Natural killer cell treated with Interleukin-12 subunit alpha and Interleukin-12 subunit beta and Interleukin-15 and Interleukin-18, amount 100 ng/mL, for 72 hours (primary cell): ENCODE measurements at places on chromosomes 4 and X.
A peak's percentile ranks its signal among the peaks of the same experiment; 100 is the strongest.

DNA sequence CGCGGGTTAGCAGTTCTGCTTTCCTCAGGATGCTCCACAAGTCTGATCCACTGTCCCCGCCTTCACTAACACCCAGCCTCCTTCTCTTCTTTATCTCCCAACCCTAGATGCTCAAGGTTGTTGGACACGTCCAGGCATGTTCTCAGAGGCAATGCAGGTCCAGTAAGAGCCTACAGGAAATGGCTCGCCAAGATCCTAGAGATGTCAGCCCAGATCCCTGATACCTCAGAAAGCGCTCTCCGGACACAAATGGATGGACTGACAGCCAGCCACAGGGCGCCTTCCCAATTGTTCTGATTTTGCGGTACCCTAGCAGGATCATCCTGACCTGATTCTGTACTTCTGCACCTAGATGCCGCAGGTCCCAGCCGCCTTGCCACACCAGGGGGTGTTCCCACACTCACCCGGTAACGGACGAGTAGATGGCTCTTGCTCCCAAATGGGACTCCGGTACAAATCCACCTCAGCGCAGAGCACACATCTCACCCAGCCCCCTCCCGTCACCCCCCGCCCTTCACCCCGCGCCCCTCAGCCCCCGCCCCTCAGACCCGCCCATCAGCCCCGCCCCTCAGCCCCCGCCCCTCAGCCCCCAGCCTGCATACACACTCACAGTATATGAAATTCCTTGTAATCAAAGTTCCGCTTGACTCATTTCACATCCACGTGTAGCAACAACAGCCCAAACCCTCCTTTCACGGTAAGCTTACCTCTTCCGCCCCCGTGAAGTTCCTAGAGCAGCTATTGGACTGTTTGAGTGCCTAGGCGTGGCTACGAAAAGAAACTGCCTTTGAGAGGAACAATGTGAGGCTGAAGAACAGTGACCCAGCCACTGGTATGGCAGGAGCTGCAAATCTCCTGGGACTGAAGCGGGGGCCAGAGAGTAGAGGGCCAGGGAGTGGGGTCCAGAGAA, at the start of gene EDA2R:
Gene EDA2R, minus strand, starts transcription at position 488 of the 910 bp plus-strand sequence. CDS start 23,058 bp downstream, outside the sequence.
- no peak for DNase-seq
- H3K36me3 ChIP-seq = no peaks in the 10 kb centered on the region
- peaks cover 21% of the 10 kb centered on the region for H3K27me3 ChIP-seq
- peaks cover 7% of the 10 kb centered on the region for H3K4me1 ChIP-seq
- H3K27ac ChIP-seq = no peak within 1 kb of the TSS

DNA sequence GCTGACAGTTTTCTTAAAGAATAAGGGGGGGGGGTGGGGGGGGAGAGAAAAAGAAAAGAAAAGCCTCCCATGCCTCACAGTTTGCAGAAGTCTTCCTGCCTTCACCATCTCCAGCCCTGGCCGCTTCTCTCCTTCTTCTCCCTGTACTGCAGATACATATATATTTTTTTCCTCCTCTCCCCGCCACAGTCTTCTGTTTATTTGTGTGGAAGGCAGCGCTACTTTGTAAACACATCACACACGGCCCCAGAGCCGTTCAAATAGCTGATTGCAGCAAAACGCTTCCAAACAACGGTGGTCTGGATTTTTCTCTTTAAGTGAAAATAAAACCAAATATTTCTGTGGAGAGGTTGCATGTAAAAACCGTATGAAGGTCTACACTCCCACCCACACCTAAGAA, 732 bp downstream of the NLGN4X start:
- H3K4me1 ChIP-seq = no peaks in the 10 kb centered on the region
- H3K36me3 ChIP-seq = no peaks in the 10 kb centered on the region
- H3K4me3 ChIP-seq = no peak overlapping the region
- peaks cover 30% of the 10 kb centered on the region for H3K27me3 ChIP-seq
- DNase-seq = no peak

GRCh38 chrX:83771664-83772063, 89.3 kb upstream of the CYLC1 start:
- no peaks in the 10 kb centered on the region for H3K36me3 ChIP-seq
- H3K27ac ChIP-seq = no peak overlapping the region
- H3K4me1 ChIP-seq = no peaks in the 10 kb centered on the region
- no peak for DNase-seq

- H3K27ac ChIP-seq = no peak overlapping the region
- H3K36me3 ChIP-seq = peaks cover 4% of the 10 kb centered on the region
- H3K4me3 ChIP-seq = no peak overlapping the region
- no peaks in the 10 kb centered on the region for H3K27me3 ChIP-seq
These were observed 59.3 kb upstream of the HS3ST1 start for GRCh38 chr4:11487868-11488544.

GRCh38 chr4:3044870-3045819, 29.2 kb downstream of the HTT-AS start:
- H3K4me1 ChIP-seq = peaks cover 47% of the 10 kb centered on the region
- H3K27ac ChIP-seq = peak overlapping the region; percentile 92
- DNase-seq = peak; percentile 86
- no peaks in the 10 kb centered on the region for H3K27me3 ChIP-seq
- H3K36me3 ChIP-seq = no peaks in the 10 kb centered on the region
- peak overlapping the region; percentile 42 for H3K4me3 ChIP-seq

GRCh38 chr4:140151699-140152012, 2.3 kb downstream of the MAML3 start:
- peaks cover 11% of the 10 kb centered on the region for H3K27me3 ChIP-seq
- H3K27ac ChIP-seq = no peak overlapping the region
- DNase-seq = no peak
- peaks cover 24% of the 10 kb centered on the region for H3K4me1 ChIP-seq

DNA sequence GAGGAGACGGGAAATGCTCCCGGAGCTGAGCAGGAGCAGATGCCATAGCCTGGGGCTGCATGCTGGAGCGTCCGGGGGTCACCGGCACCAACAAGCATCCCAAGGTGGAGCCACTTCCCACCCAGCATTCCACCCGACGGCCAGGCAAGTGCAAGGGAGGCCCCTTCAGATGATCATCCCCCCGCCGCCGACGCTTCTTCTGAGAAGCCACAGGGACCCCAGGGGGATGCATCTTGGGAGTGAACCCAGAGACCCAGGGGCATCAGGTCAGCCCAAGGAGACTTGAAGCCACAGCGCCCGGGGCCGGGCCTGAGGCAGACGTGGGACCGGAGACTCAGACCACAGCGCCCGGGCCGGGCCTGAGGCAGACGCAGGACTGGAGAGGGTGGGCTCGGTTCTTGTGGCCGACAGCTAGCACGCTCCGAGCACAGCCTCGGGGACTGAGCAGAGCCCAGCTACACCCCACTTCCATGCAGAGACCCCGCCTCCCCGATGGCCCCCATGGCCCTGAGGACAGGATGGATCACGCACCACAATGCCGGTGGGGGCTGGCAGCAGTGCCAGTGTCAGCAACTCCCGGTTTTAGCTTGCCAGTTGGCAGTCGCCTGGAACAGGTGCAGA, 33.0 kb upstream of the CPLX1 start:
- H3K36me3 ChIP-seq = peaks cover 52% of the 10 kb centered on the region
- no peak for DNase-seq
- no peak overlapping the region for H3K27ac ChIP-seq
- H3K27me3 ChIP-seq = no peaks in the 10 kb centered on the region
- H3K4me1 ChIP-seq = peaks cover 23% of the 10 kb centered on the region

DNA sequence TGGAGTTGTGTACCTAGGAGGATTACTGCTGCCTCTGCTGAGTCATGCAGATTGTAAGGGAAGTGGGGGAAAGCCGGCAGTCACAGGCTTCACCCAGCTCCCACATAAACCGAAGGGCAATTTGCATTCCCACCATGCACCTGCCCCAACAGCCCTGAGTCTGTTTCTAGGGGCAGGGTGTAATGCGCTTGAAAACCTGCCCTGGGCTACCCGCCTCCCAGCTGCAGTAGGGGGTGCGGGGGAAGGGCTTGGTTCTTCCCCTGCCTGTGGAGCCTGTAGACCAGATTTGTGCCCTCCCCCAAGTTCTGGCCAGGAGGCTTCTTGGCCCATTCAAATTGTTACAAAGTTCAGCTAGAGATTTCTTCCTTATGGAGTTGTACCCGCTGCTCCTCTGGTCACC, 269.2 kb upstream of the DDX53 start:
- H3K27me3 ChIP-seq = no peaks in the 10 kb centered on the region
- peaks cover 4% of the 10 kb centered on the region for H3K36me3 ChIP-seq
- no peaks in the 10 kb centered on the region for H3K4me1 ChIP-seq
- H3K4me3 ChIP-seq = no peak overlapping the region
- no peak for DNase-seq

GRCh38 chr4:39326468-39326977, 39.6 kb downstream of the RFC1 start:
- H3K36me3 ChIP-seq = peaks cover 17% of the 10 kb centered on the region
- H3K4me3 ChIP-seq = no peak overlapping the region
- no peaks in the 10 kb centered on the region for H3K27me3 ChIP-seq

- no peak for DNase-seq
- H3K36me3 ChIP-seq = peaks cover 14% of the 10 kb centered on the region
- peak overlapping the region; percentile 95 for H3K27ac ChIP-seq
- no peaks in the 10 kb centered on the region for H3K27me3 ChIP-seq
These were observed 17.3 kb downstream of the TBC1D14 start for GRCh38 chr4:6926681-6927478.

GRCh38 chr4:150999086-150999485, 16.0 kb downstream of the LRBA start:
- no peaks in the 10 kb centered on the region for H3K27me3 ChIP-seq
- H3K36me3 ChIP-seq = no peaks in the 10 kb centered on the region
- H3K4me1 ChIP-seq = peaks cover 32% of the 10 kb centered on the region
- no peak for DNase-seq

DNA sequence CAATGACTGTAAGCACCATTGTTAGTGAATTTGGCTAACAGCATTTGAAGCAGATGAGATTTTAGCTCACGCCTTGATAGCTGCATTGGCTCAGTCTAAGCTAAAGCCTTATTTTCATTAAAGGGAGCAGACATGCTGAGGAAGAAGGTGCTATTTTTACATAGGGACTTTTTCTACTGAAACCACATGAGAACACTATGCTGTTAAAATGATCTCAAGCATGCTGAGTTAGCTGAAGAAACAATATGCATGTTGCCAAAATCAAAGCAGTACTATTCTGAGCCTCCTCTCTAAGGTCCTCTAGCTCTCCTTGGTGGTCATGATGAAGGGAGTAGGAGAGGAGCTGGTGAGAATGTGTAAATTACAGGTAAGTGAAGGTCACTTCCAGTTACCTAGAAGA, 134.4 kb upstream of the JADE1 start:
- no peak for DNase-seq
- H3K4me1 ChIP-seq = no peaks in the 10 kb centered on the region
- H3K36me3 ChIP-seq = no peaks in the 10 kb centered on the region
- no peak overlapping the region for H3K27ac ChIP-seq
- no peak overlapping the region for H3K4me3 ChIP-seq
- peaks cover 8% of the 10 kb centered on the region for H3K27me3 ChIP-seq

GRCh38 chr4:153901220-153901619, 112.3 kb upstream of the SFRP2 start:
- DNase-seq = no peak
- no peaks in the 10 kb centered on the region for H3K36me3 ChIP-seq
- H3K4me1 ChIP-seq = no peaks in the 10 kb centered on the region
- no peak overlapping the region for H3K4me3 ChIP-seq

GRCh38 chr4:28926156-28926555, 1794.0 kb upstream of the PCDH7 start:
- H3K27ac ChIP-seq = no peak overlapping the region
- no peak overlapping the region for H3K4me3 ChIP-seq
- H3K4me1 ChIP-seq = no peaks in the 10 kb centered on the region
- no peaks in the 10 kb centered on the region for H3K36me3 ChIP-seq
- DNase-seq = no peak

- no peak overlapping the region for H3K27ac ChIP-seq
- H3K36me3 ChIP-seq = peaks cover 5% of the 10 kb centered on the region
- H3K4me1 ChIP-seq = no peaks in the 10 kb centered on the region
- H3K4me3 ChIP-seq = no peak overlapping the region
- no peaks in the 10 kb centered on the region for H3K27me3 ChIP-seq
- no peak for DNase-seq
These were observed 119.7 kb downstream of the PCDH7 start for GRCh38 chr4:30839583-30840520.

GRCh38 chr4:168092176-168092712, at the start of gene ANXA10:
Gene ANXA10 (plus strand): TSS chr4:168092537. CDS start chr4:168092701, 164 bp downstream.
- no peak for DNase-seq
- no peaks in the 10 kb centered on the region for H3K27me3 ChIP-seq
- H3K36me3 ChIP-seq = peaks cover 8% of the 10 kb centered on the region

- H3K27ac ChIP-seq = no peak overlapping the region
- DNase-seq = no peak
- no peak overlapping the region for H3K4me3 ChIP-seq
- H3K27me3 ChIP-seq = no peaks in the 10 kb centered on the region
- no peaks in the 10 kb centered on the region for H3K36me3 ChIP-seq
- H3K4me1 ChIP-seq = no peaks in the 10 kb centered on the region
These were observed 1490.5 kb downstream of the STIM2 start for GRCh38 chr4:28351102-28351501.

DNA sequence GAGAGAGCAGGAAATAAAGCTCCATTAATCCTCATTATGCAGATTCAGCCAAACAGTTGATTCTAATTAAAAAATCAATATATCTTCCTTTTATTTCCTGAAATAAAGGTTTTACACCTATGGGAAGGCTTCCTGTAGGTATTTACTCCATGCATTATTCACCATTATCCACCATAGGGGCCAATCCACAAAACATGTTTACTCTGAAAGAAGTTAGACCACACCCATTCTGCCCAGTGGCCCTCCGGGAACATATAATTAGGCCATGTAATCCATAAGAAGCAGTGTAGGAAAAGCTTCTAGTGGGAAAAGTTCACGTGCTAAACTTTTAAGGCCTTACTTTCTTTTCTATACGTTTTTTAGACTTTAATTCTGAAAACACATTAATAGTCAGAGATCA, 57.7 kb downstream of the SAT1 start:
- no peak for DNase-seq
- H3K4me3 ChIP-seq = no peak overlapping the region

GRCh38 chrX:47507153-47507867, 24.3 kb upstream of the ZNF41 start:
- no peak overlapping the region for H3K4me3 ChIP-seq
- H3K36me3 ChIP-seq = no peaks in the 10 kb centered on the region

- no peak overlapping the region for H3K4me3 ChIP-seq
- H3K27me3 ChIP-seq = no peaks in the 10 kb centered on the region
- DNase-seq = no peak
- H3K27ac ChIP-seq = no peak overlapping the region
These were observed 69.1 kb upstream of the PUDP start for GRCh38 chrX:7216981-7217587.

GRCh38 chr4:4913628-4914027, 54.2 kb downstream of the MSX1 start:
- H3K4me1 ChIP-seq = peaks cover 16% of the 10 kb centered on the region
- H3K27ac ChIP-seq = no peak overlapping the region
- DNase-seq = no peak
- H3K4me3 ChIP-seq = no peak overlapping the region
- no peaks in the 10 kb centered on the region for H3K27me3 ChIP-seq

- H3K27ac ChIP-seq = no peak overlapping the region
- no peak overlapping the region for H3K4me3 ChIP-seq
- H3K4me1 ChIP-seq = no peaks in the 10 kb centered on the region
- H3K36me3 ChIP-seq = no peaks in the 10 kb centered on the region
These were observed 172.8 kb downstream of the SHROOM3 start for GRCh38 chr4:76607846-76608245.

DNA sequence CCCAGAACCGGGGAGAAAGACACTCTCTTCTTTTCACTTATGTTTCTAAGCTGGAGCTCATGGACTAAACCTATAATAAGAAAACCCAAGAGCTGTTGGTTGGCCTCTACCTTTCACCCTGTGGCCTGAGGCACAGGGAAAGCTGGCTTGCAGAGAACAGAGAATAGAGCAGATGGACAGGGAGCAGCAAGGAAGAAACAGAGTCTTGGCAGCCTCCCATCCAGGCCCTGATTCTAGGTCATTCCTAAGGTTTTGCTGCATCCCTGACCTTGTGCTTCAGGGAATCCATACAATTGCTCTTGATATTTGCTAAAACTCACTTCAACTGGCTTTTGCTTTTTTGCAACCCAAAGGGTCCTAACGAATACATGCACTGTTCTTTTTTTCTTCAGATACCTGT, 87.8 kb downstream of the SMIM20 start:
- DNase-seq = no peak
- H3K4me3 ChIP-seq = no peak overlapping the region
- peaks cover 18% of the 10 kb centered on the region for H3K27me3 ChIP-seq
- H3K36me3 ChIP-seq = no peaks in the 10 kb centered on the region
- no peaks in the 10 kb centered on the region for H3K4me1 ChIP-seq
